Renal cortex interstitium (tissue), 15 donors: ENCODE measurements at places on chromosomes 7 and 10. TPM values are rescaled to one million over a fixed set of nuclear protein-coding genes. Genes with fewer than 3 reads are reported as not detected.

- no peak for DNase-seq
These were observed 30.5 kb downstream of the ARMC3 start for GRCh38 chr10:22958338-22958737.

DNA sequence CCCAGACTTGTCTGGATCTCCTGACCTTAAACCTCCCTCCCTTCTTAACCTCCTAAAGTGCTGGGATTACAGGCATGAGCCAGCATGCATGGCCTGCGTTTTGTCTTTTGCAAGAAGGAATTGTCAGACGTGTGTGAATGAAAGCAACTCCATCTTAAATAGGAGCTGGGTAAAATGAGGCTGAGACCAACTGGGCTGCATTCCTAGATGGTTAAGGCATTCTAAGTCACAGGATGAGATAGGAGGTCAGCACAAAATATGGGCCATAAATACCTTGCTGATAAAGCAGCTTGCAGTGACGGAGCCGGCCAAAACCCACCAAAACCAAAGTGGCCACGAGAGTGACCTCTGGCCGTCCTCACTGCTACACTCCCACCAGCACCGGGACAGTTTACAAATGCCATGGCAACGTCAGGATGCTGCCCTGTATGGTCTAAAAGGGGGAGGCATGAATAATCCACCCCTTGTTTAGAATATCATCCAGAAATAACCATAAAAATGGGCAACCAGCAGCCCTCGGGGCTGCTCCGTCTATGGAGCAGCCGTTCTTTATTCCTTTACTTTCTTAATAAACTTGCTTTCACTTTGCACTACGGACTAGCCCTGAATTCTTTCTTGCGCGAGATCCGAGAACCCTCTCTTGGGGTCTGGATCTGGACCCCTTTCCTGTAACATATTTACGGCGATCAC, 41.2 kb upstream of the SDK1 start:
- no peak for DNase-seq

DNA sequence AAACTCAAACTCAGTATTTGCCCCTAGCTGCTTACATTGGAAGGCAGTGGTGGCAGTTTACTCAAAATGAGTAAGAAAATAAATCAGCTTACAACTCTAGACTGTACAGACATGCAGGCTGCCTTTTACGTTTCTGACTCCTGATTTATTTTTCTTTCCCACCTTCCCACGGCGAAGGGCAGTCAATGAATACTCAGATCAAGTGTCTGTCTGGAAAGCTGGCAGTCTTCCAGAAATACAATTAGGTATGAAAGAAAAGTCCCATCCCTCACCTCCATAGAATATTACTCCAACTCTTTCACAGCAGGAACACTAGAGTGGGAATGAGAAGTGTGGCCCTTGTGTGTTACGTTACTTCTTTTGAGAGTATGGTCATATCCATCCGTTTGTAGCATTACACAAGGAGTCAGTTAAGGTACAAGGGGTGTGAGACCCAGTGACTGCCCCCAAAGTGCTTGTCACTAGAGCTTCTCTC, 1.3 kb upstream of the PAPSS2 start:
- no peak for DNase-seq

The RBP4 gene
- polyA plus RNA-seq: 0.61 TPM

The PTPRZ1 gene
- polyA plus RNA-seq: 3.0 TPM
